Adrenal gland (tissue), 19 donors: ENCODE measurements at places on chromosomes 1 and 21.

DNA sequence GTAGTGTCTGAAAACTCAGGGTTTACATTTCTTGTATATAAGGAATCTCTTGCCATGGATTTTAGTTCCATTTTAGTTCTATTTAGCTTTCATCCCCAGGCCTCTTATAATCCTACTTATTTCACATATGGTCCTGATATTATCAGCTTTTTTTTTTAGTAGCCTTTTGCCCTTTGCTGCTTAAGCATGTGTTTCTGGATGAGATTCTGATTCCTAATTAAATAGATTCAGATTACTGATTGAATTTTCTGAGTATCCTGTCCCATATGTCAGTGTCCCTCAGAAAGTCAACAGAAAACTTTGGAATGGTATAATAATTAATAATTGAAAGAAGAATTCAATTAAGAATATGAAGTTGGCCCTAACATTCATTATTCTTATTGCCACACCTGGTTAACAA is 134.7 kb upstream of the HOOK1 start:
- no peak overlapping the region for H3K4me3 ChIP-seq
- H3K36me3 ChIP-seq: no peaks in the 10 kb centered on the region
- no peaks in the 10 kb centered on the region for H3K27me3 ChIP-seq
- no peak for DNase-seq
- peaks cover 1% of the 10 kb centered on the region for H3K4me1 ChIP-seq

DNA sequence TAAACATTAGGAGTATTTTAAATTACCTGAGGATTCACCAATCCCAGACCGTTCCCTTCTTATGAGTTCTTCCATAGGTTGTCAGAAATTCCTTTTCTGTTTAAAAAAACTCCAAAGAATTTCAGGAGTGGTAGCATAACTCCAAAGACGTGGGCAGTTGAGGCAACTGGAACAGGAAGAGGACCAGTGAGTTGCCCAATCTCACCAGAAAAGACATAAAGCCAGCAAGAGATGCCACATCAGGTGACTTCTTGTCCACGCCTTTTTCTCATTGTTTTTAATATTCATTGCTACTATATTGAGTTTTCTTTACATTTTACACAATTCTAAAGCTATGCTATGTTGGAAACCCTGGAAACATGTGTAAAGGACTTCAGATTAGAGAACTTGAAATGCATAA is 88.1 kb upstream of the JAK1 start:
- no peaks in the 10 kb centered on the region for H3K36me3 ChIP-seq
- no peak for DNase-seq
- H3K27ac ChIP-seq: no peak overlapping the region
- no peak overlapping the region for H3K4me3 ChIP-seq

- no peaks in the 10 kb centered on the region for H3K27me3 ChIP-seq
- no peaks in the 10 kb centered on the region for H3K4me1 ChIP-seq
- no peak overlapping the region for H3K4me3 ChIP-seq
- no peak overlapping the region for H3K27ac ChIP-seq
- DNase-seq: no peak
- no peaks in the 10 kb centered on the region for H3K36me3 ChIP-seq
Measured at GRCh38 chr1:24344090-24344742, 25.1 kb downstream of the GRHL3 start.

DNA sequence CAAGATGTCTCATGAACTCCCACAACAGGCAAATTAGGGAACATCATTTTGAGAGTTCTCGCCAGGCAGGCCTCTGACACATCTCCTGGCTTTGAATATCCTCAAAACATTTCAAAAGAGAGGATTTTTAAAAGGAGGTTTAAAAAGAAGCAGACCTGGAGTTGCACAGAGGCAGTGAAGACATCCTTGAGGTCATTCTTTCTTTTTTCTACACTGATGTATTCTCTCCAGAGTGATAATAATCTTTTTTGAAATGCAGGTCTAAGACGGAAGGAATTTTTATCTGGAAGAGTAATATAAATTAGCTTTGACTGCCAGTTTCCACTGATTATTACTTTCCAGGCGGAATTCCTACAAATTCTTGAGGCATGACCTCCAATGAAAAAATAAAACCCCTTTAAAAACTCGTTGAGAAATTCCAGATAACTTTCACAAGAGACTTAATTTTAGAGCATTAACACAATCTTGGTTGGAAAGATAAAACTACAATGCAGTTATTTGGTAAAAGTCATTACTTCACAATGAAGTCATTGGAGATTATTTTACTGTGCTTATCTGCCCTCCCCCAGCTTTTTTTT is 125.0 kb downstream of the LYPLAL1 start:
- no peaks in the 10 kb centered on the region for H3K27me3 ChIP-seq
- peaks cover 6% of the 10 kb centered on the region for H3K4me1 ChIP-seq
- H3K36me3 ChIP-seq: no peaks in the 10 kb centered on the region

DNA sequence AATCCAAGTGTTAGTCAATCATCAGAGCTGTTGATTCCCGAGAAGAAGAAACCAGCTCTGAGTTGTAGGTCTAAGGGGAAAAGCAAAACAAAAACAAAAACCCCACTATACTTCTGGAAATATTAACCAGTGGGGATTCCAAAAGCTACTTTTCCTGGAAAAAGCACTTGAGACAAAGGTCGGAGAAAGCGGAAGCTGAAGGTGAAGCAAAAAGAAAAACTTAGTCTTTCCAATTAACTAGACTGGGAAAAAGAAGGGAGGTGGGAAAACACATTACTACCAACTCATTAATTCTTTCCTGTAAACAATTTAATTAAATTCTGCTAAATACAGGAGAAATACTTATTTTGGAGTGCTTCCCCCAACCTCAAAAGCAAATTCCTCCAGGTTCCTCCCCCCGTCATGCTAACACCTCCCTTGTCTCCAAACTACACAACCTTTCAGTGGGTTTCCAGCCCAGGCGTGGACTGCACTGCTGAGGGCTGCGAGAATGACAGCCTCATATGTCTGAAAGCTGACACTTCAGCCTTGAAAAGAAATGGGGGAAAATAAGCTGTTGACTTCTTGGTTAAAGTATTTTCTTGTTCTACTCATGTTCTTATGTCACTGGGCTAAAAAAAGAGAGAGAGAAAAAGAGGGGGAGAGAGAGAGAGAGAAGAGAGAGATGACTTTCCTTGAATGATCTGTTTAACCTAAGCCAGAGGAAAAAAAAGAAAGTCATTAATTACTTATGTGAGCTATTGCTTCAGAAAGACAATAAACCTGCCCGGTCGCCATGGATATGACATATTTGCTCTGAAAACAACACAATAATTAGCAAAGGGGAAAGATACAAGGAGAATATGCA is 5.1 kb downstream of the CASZ1 start:
- H3K27ac ChIP-seq: no peak overlapping the region
- no peaks in the 10 kb centered on the region for H3K27me3 ChIP-seq
- H3K4me3 ChIP-seq: no peak overlapping the region
- DNase-seq: no peak
- peaks cover 34% of the 10 kb centered on the region for H3K4me1 ChIP-seq
- H3K36me3 ChIP-seq: no peaks in the 10 kb centered on the region
